NCI-H446 treated with DMSO at 0.1 percent for 48 hours (cell line): ENCODE measurements at places on chromosomes 6 and 20.

- DNase-seq: no peak
Observed at GRCh38 chr6:132265451-132266097, 135.7 kb downstream of the MOXD1 start.

- DNase-seq: no peak
Observed at GRCh38 chr6:30988209-30988825, 4.8 kb downstream of the MUC21 start.

DNA sequence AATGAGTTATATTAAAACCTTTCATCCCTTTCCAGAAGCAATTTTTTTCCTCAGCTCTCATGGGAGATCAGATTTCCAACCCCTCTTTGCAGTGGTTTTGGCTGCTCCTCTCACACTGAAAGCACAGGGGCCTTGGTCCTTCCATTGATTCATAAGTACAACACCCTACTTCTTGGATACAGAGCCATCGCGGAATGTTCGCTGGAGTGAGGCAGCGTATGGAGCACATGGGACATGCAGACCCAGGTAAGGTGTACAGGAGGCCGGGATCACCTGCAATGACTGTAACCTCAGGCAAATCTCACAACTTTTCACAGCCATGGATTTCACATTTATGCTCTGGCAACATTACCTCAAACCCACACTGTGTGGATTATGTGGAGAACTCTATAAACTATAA lies 75.2 kb upstream of the HEY2 start:
- no peak for DNase-seq

GRCh38 chr20:58905236-58905635 lies 52.7 kb downstream of the GNAS start:
- no peak for DNase-seq

GRCh38 chr6:108848116-108848868 lies at the start of gene ARMC2:
Gene ARMC2 (plus strand): TSS chr6:108848422. CDS start chr6:108854268, 5,846 bp downstream.
- peak; percentile 63 for DNase-seq

- no peak for DNase-seq
Observed at GRCh38 chr20:63659370-63659769, 1.3 kb downstream of the RTEL1 start.

DNA sequence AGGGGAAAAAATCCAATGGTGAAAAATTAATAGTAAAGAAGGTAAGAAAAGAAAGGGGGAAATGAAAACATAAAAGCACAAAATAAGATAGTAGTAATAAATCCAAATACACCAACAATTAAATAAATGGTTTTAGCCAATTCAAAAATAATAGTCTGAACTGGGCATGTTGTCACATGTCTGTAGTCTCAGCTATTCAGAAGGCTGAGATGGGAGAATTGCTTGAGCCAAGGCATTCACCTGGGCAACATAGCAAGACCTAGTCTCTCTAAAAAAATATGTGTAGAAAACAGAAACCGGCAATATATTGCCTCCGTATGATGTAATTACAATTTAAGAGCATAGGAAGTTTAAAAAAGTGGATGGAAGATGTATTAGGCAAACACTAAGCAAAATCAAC lies 311.3 kb upstream of the FERMT1 start:
- DNase-seq: no peak

DNA sequence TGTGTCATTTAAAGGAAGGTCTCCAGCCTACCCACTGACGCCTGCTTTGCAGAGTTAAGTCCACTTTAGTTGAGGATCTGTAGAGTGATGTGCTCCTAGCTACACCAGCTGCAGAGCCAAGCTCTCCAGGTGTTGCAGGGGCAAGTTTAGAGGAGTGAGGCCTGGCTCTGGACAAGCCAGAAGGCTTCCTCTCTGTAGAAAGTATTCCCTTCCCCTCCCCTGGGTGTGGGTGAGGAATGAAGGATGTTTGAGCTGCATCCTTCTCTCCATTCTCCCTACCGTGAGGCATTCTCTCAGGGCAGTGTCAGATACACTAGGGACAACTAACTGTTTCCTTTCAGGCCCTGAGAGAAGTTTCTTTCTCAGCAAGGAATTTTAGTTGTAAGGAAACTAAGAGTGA lies 66.5 kb downstream of the ELOVL5 start:
- DNase-seq: no peak

- DNase-seq: no peak
Observed at GRCh38 chr6:30571762-30572082, 480 bp downstream of the ABCF1 start.

- no peak for DNase-seq
Observed at GRCh38 chr20:53786445-53787267, 193.0 kb upstream of the ZNF217 start.

- DNase-seq: no peak
Observed at GRCh38 chr6:90859612-90860011, 272.7 kb upstream of the MAP3K7 start.

- DNase-seq: no peak
Observed at GRCh38 chr20:33679758-33680485, 5.7 kb upstream of the NECAB3 start.

DNA sequence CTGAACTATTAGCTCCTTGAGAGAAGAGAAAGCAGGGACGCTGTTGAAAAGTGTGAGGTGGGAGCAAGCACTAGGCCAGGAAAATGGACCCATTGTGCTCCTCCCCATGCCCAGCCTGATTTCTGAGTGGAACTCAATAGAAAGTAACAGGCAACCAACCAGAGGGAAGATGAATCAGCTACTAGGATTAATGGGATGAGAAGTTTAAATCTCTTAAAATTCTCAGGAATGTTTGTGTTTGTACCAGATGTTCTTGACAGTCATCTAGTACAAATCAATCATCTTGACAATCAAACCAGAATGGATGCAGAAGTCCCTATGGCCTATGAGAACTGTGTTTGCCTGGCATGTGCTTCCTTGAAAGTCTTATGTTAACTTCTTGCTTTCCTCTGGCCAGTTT lies 48.9 kb downstream of the HDDC2 start:
- DNase-seq: no peak

GRCh38 chr6:150395388-150396009 lies 26.7 kb downstream of the IYD start:
- DNase-seq: no peak

DNA sequence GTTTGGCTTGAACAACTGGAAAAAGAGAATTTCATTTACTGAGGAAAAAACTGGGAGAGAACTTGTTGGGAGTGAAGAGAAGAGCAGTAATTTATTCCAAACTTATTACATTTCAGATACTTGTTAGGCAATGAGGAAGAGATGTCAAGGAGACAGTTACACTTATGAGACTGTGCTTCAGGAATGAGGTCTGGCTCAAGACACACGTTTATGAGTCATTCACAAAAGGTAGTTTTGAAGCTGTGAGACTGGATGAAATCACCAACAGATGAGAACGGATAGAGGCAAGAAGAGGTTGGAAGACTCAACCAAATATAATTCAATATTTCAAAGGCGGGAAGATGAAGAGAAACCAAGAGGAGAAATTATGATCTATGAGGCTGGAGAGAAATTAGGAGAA lies 70.6 kb upstream of the DEFB112 start:
- DNase-seq: no peak

GRCh38 chr6:137659871-137660270 lies 165.7 kb upstream of the OLIG3 start:
- no peak for DNase-seq

GRCh38 chr6:113318575-113318917 lies 538.6 kb upstream of the MARCKS start:
- no peak for DNase-seq

DNA sequence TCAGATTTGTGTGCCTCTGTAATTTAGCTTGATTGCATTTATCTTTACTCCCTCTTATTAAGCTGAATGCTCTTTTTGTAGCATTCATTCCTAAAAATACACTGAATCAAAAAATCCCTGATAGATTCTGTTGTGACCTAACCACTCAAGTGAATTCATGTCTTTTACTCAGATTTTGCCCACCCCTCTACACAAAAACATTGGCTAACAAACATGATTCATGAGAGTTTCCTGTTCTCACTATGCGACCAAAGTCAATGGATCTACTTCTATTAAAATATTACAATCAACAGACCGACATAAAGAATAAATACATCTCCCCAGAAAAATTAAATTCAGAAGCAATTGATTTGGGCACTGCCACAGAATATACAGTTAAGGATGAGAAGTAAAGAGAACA lies 99.5 kb upstream of the THEMIS start:
- no peak for DNase-seq
